ENCODE measurements at places on chromosomes 12 and 14. TPM values are rescaled to one million over a fixed set of nuclear protein-coding genes. Genes with fewer than 3 reads are reported as not detected.

Gene VRK1
- 53.5 TPM for total RNA-seq

Gene FAM186B
- not detected for total RNA-seq

Gene KRT73
- not detected for total RNA-seq

Gene NPFF
- not detected for total RNA-seq
